ENCODE measurements at places on chromosomes 12 and 14.

- no peak for DNase-seq
Measured at GRCh38 chr12:31026202-31026601, 47.5 kb upstream of the DDX11 start.

- DNase-seq, result no peak
Measured at GRCh38 chr12:38386205-38386985, 69.8 kb downstream of the ALG10B start.

DNA sequence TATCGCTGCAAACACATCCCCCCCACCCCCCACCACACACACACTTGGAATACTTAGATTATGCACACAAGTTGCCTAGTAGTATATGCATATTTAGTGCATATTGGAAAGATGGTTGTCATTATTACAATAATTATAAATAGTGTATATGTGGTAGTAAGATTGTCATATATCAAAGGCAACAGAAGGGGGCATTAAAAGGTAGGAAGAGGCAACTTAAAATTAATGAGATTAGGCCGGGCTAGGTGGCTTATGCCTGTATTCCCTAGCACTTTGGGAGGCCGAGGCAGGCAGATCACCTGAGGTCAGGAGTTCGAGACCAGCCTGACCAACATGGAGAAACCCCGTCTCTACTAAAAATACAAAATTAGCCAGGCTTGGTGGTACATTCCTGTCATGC, 52.1 kb downstream of the GSC start:
- no peak for DNase-seq

- no peak for DNase-seq
Measured at GRCh38 chr12:62914443-62915203, 20.3 kb downstream of the PPM1H start.

- no peak for DNase-seq
Measured at GRCh38 chr12:145369-145960, 68.5 kb downstream of the SLC6A12 start.

DNA sequence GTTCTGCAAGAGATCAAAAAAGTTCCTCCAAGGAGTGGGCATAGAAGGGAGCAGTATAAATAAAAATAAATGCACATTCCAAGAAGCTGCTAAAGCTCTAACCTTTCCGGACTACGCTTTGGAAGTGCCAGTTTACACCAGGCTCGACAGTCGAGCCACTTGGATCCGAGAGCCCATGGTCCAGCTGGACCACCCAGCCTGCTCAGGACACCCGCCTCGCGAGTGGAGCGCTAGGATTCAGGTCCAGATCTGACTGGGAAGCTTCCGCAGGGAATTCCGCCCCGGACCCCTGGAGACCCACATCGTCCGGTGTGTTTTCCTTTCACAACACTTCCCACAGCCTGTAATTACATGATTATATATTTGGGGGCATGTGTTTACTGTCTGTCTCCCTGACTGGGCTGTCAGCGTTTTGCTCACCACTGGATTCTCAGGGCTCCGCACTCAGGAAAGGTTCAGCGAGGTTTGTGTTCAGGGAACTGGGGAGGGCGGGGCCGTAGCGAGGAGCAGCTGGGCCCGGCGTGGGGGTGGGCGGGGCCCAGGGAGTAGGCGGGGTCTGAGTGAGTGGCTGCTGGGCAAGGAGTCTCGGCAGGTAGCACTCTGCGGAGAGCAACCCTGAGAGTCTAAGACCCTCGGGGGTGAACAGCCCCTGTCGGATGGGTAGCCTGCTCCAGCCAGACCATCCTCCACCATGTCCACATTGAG, 52.3 kb upstream of the TMEM263 start:
- peak; percentile 74 for DNase-seq

- DNase-seq, result peak; percentile 26
Measured at GRCh38 chr12:56631790-56632700, 1.9 kb upstream of the BAZ2A start.

DNA sequence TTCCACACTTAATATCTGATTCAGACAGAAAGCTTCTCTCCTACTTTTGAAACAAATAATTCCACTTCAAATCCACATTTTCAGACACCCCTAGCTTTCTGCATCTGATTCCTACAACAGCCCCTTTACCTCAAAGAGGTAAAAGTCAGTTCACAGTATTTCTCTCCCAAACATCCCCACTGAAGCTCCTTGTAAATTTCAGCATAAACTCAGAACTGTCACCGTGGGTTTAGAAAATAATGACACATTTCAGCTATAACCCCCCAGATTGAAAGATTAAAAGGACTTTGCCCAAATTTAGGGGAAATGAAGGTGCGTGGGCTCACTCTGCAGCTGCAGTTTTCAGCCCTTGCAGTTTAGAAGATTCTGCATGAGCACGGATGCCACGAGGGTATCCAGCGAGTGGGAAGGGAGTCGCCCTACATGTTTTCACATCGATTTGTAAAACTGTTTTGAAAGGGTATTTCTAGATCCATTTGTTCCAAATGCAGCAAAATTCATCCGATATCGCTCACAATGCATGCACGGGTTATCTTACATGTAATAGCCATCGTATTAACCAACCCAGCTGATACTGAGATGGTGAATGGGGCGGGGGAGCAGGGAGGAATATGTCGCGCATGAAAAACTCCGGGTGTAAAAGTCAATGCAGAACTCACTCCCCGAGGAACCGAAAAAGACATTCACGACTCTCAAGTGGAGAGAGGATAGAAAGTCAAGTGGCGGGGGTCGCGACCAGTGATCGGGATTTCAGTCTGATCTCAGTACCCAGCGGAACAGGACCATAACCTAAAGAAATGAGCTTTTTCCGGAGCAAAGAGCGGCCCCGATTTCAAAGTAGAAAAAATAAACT, 5.0 kb upstream of the CCND2 start:
- DNase-seq, result no peak

GRCh38 chr12:75366629-75367028, 24.3 kb upstream of the GLIPR1L2 start:
- DNase-seq, result no peak

DNA sequence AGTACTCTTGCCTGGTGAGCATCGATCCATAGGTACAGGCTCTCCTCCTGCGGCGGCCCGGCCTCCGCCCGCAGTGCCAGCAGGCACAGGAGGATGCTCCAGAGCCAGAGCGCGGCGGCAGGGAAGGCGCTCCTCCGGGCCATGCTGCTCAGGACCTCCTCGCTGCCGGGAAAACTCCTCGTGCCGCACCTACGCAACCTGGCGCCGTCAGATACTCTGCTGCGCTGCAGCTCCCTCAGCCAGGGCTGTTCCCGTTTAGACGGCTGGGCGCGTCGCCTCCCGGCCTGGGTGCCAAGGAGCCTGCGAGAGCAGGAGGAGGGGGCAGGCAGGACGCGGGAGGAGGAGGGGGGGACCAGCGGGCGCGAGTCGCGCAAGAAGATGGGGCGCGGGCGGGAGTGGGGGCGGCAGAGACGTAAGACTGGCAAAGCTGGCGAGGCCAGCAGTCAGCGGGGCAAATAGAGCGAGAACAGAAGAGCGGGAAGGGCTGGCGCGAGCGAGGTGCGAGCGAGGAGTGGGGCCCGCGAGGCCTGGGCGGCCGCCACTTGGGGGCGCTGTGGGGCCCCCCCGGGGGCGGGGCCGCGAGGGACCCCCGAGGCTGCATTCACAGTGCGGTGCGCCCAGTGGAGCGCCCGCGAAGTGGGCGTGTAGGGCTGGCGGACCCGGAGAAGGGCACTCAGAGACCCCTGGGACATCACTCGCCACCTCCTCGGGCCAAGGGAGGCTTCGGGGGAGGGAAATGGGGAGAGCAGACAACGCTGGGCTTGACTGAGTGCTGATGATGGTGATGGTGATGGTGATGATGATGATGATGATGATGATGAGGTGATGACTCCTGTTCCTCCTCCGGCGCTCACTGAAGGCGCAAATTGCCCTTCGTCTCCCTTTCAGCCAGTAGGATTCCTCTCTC, at the start of gene WIF1:
Gene WIF1, minus strand, starts transcription at position 257 of the 907 bp plus-strand sequence. Its CDS starts 114 bp downstream, at position 143.
- no peak for DNase-seq

GRCh38 chr12:96242597-96242996, 48.4 kb downstream of the ELK3 start:
- DNase-seq, result no peak

- no peak for DNase-seq
Measured at GRCh38 chr14:60188115-60188514, 22.9 kb upstream of the DHRS7 start.

DNA sequence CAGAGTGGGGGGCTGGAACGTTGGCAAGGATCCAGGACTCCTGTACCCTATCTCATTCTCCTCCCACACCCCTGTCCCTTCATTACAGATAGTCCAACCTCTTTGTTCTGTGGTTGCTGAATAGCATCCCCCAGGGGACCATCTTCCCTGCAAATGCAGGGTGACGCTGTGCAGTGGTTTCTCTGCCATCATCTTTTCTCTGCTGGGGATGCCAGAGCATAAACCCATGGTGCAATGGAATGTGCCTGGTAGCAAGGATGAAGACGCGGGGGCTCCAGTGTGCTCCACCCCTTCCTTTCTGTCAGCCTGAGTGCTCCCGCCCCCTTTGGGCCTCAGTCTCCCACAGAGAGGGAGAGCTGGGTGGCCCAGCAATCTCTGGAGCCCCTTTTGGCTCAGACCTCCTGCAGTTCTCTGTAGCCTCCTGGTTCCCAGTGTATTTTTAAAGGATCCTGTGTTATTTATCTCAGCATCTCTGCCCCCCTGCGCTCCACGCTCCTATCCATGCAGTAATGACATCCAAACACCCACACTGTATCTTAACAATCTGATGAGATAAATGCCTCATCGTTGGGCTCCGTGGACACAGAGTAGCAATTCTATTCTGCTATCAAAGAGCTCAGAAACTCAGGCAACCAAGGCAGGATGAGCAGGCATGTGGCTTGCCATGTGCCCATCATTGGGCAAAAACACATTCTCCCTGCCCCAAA, 212.8 kb downstream of the CACNA1C start:
- DNase-seq, result no peak

- DNase-seq, result no peak
Measured at GRCh38 chr14:28515571-28515970, 251.0 kb upstream of the FOXG1 start.

DNA sequence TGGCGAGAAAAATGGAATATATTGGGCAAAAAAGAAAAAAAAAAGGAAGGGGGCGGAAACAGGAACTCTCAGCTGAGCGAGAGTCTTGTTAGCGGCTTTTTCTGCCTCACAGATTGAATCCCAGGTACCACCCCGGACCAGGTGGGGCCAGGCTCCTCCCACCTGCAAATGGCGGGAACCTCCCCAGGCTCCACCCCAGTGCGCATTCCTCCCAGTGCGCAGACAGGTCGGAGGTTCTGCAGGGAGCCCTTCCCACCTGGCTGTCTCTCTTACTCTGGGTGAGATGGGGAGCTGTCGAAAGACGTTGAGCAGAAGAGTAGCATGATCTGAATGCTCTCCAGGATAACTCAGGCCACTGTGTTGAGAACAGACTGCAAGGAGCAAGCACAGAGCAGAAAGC, 57.0 kb upstream of the ETV6 start:
- no peak for DNase-seq

GRCh38 chr14:71733210-71733883, 198.9 kb upstream of the RGS6 start:
- DNase-seq, result no peak

GRCh38 chr12:70307868-70308267, 58.2 kb upstream of the KCNMB4 start:
- no peak for DNase-seq

DNA sequence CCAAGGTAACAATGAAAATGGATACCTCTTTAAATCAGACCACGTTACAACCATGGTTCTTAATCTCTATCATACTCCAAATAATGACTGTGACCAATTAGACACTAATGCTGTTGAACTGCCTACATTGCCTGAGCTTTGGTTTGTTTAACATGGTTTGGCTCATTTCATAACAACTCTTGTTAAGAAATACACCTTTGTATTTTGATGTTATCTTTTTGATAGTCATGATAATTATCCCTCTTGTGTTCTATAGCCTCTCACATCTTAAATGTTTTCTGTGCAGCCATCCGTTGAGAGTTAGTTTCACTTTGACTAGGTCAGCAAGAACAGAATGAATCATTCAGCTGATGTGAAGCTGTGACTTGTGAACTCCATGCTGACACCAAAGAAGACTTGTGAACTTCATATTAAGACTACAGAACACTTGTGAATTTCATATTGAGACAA, 75.5 kb upstream of the RERGL start:
- peak; percentile 26 for DNase-seq

- DNase-seq, result no peak
Measured at GRCh38 chr14:38212111-38212510, 4.4 kb downstream of the SSTR1 start.

- DNase-seq, result no peak
Measured at GRCh38 chr14:75350505-75351060, 72.0 kb downstream of the FOS start.

GRCh38 chr12:106255952-106256351, 8.1 kb upstream of the CKAP4 start:
- no peak for DNase-seq

DNA sequence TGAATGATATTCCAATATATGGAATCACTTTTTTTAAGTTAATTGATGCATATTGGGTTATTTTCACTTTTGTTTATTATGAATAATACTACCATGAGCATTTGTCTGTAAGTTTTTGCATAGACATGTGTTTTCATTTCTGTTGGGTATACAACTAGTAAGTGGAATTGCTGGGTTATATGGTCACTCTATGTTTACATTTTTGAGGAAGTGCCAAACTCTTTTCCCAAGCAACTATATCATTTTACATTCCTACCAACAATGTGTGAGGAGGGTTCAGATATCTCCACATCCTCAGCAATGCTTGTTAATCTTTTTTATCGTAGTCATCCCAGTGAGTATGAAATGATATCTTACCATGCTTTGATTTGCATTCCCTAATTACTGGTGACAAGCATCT, 64.0 kb downstream of the MON2 start:
- DNase-seq, result no peak

- no peak for DNase-seq
Measured at GRCh38 chr12:69726922-69727321, 11.7 kb upstream of the RAB3IP start.

- no peak for DNase-seq
Measured at GRCh38 chr12:95851606-95852005, 7.1 kb upstream of the SNRPF start.

DNA sequence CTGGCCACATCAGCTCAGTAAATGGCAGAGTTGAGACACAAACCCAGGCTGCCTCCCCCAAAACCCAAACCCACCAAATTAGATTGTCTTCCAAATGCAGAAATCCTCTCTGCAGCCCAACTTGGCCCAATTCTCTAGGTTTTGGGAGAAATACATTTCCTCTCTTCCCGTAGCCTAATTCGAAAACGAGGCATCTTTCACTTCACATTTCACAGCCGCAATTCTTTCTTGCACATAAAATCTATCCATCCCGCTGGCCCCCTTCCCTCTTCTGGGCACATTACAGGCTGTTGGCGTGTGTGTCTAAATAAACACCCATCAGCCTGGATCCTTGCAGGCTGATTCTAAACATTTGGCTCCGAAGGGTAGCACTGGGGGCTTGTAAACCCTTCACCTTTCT, 83.8 kb upstream of the VRK1 start:
- no peak for DNase-seq

DNA sequence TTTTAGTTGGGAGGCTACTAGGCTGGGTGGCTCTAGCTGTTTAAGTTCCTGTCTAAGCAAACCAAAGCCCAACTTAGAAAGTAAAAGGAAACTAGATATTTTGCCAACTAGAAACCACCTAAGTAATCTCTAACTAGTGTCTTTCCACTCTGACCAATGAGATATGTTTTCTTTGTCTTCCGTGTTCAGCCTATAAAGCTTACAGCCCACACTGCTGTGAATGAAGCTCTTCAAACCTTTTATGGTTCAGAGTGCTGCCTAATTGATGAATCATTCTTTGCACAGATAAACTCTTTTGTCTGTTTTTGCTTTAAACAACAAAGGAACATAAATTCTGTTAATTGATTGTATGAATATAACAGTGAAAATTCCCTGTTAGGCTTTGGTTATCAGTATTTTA, 66.1 kb downstream of the FUT8 start:
- no peak for DNase-seq

Measured in NCI-H774 (cell line).